B cell (primary cell): ENCODE measurements at places on chromosomes 12 and 14.

- no peak overlapping the region for H3K27ac ChIP-seq
- H3K36me3 ChIP-seq, result no peaks in the 10 kb centered on the region
- DNase-seq, result no peak
- no peaks in the 10 kb centered on the region for H3K27me3 ChIP-seq
Measured at GRCh38 chr14:29716150-29716549, 211.5 kb downstream of the PRKD1 start.

DNA sequence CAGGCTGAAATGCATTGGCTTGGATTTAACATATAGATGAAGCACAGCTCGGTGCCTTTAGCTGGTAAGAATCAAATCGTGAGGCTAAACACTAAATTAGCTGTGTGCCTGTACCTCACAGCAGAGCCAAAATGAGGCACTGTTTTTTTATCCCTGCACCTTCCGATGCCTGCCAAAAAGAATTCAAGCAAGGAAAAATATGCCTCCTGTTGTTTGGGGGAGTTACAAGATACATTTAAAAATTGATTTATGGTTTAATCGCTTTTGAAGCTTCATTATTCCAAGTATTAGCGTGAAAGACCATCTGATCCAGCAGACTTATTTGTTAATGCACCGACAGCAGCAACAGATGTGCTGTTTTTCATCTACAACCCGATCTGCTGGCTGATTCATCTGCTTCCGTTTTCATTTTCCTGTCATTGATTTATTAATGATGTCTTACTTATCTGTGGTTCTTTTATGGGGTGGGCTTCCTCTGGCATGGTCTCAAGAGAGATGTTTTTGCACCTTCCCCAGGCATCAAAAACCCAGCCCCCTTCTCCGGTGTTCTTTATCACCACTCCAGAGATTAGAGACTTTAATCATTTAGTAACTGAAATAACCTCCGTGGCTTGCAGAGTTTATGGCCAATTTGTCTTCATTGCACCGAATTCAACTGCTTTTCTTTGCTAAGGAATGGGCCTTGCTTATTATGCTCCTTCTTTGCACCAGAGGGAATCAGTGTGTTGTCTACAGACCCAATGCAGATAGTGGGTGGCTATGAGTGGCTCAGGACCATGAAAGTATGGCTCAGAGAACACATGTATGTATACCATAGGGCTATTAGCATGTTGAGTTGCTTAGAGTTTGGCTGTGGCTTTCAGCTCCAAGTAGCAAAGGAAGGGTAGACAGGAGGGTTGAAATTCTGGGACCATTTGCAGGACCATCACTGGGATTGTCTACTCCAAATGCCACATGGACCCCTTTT is 166.8 kb upstream of the TMEM260 start:
- H3K4me1 ChIP-seq, result peaks cover 12% of the 10 kb centered on the region
- no peaks in the 10 kb centered on the region for H3K27me3 ChIP-seq

GRCh38 chr12:47740606-47741339 is 15.5 kb upstream of the ENDOU start:
- peak; percentile 63 for DNase-seq
- no peaks in the 10 kb centered on the region for H3K36me3 ChIP-seq
- peak overlapping the region; percentile 14 for H3K4me3 ChIP-seq

GRCh38 chr14:30957813-30958370 is 67.6 kb upstream of the AP4S1 start:
- H3K4me3 ChIP-seq, result no peak overlapping the region
- no peaks in the 10 kb centered on the region for H3K27me3 ChIP-seq
- H3K36me3 ChIP-seq, result peaks cover 3% of the 10 kb centered on the region
